ENCODE measurements at places on chromosomes 5 and 9. TPM values are rescaled to one million over a fixed set of nuclear protein-coding genes. Genes with fewer than 3 reads are reported as not detected.

IRGM gene
- 2.2 TPM for total RNA-seq

SPINK5 gene
- total RNA-seq: not detected

- no peak for DNase-seq
- H3K36me3 ChIP-seq: no peaks in the 10 kb centered on the region
- no peak overlapping the region for H3K27ac ChIP-seq
- H3K4me3 ChIP-seq: no peak overlapping the region
- H3K27me3 ChIP-seq: peaks cover 3% of the 10 kb centered on the region
These were observed 70.6 kb upstream of the CCNG1 start for GRCh38 chr5:163366757-163367156.

GRCh38 chr5:66814146-66814991 lies 218.2 kb downstream of the MAST4 start:
- no peak overlapping the region for H3K4me3 ChIP-seq
- no peak overlapping the region for H3K27ac ChIP-seq
- H3K27me3 ChIP-seq: no peaks in the 10 kb centered on the region
- peaks cover 3% of the 10 kb centered on the region for H3K4me1 ChIP-seq
- H3K36me3 ChIP-seq: no peaks in the 10 kb centered on the region

DNA sequence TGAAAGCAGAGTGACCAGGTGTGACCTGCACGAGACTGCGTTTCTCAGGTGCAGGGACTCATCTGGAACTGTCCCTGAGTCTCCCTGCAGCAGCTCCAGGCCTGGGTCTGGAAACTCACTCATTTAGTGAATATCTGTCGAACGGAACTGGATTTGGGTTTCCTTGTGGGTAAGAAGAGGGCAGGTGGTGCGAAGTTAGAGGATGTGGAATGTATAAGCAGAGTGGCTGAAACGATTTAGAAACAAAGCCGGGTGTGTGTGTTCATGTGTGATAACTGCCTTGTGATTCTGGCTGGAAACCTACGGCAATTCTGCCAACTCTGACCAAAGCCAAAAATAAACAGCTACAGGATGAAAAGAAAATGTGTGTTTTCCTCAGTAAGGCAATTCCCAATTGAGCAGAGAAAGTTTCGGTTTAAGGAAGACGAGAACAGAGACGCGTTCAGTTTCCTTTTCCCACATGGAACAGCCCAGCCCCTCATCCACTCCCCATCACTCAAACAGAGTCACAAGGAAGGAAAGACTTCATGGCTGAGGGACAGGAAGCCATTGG lies 130.3 kb downstream of the NSG2 start:
- H3K4me3 ChIP-seq: no peak overlapping the region
- H3K36me3 ChIP-seq: no peaks in the 10 kb centered on the region
- no peak for DNase-seq
- no peaks in the 10 kb centered on the region for H3K4me1 ChIP-seq
- no peaks in the 10 kb centered on the region for H3K27me3 ChIP-seq

SMIM33 gene
- total RNA-seq: 0.08 TPM

GRCh38 chr9:89715881-89716280 lies 111.1 kb downstream of the GADD45G start:
- no peaks in the 10 kb centered on the region for H3K27me3 ChIP-seq
- no peak overlapping the region for H3K27ac ChIP-seq
- H3K4me3 ChIP-seq: no peak overlapping the region
- peaks cover 10% of the 10 kb centered on the region for H3K4me1 ChIP-seq

DNA sequence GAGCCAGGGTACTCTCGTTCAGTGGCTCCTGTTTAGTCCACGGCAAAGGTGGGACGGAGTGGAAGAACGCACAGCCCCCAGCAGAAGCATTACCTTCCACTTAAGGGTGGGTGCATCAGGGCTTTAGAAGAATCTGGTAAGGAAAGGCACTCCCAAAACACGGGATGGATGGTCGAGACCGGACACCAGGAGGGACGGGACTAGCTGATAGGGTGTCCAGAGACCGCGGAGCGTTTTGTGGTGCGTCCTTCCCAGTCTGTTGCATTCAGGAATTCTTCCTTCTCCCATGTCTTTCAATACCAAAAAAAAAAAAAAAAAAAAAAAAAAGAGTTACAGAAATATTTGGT lies 545 bp upstream of the CTSV start:
- DNase-seq: no peak
- peaks cover 15% of the 10 kb centered on the region for H3K4me1 ChIP-seq
- H3K27me3 ChIP-seq: peaks cover 18% of the 10 kb centered on the region
- H3K36me3 ChIP-seq: no peaks in the 10 kb centered on the region

- no peak overlapping the region for H3K4me3 ChIP-seq
- no peak for DNase-seq
- no peaks in the 10 kb centered on the region for H3K36me3 ChIP-seq
- peaks cover 34% of the 10 kb centered on the region for H3K27me3 ChIP-seq
These were observed 3.5 kb downstream of the NRG2 start for GRCh38 chr5:140039561-140039960.

DNA sequence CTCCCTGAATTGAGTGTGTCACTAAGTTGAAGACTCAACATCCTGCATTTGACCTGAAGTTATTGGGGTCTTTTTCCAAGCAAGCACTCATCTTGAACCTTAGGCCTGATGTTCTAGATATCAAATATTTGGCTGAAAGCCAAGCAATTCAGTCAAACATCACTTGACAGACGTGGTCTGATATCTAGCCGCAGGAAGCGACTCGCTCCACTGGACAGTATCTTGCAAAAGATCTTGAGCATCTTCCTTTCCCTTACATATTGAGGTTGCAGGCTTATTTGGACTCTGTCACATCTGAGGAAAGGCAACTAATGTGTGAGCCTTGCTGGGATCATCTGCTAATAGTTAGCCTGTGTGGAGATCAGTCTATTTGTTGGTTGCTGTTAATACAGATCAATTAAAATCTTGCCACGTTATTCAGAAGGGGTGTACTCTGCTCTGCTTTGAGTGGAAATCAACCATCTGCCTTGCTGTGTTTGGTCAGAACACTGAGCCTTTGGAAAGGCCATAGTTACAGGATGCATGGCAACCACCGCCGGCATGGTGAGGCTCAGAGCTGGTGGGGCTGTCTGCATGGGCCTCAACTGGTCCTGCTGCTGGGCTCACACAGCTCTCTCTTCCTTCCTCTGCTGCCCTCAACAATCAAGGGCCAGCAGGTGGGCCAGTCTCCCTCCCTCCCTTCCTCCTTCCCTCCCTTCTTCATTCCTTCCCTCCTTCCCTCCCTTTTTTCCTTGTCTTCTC lies 166.9 kb upstream of the KLF9 start:
- no peaks in the 10 kb centered on the region for H3K36me3 ChIP-seq
- DNase-seq: no peak
- H3K27me3 ChIP-seq: no peaks in the 10 kb centered on the region
- no peak overlapping the region for H3K4me3 ChIP-seq

- no peaks in the 10 kb centered on the region for H3K4me1 ChIP-seq
- H3K4me3 ChIP-seq: no peak overlapping the region
- no peak for DNase-seq
- H3K36me3 ChIP-seq: peaks cover 7% of the 10 kb centered on the region
- no peak overlapping the region for H3K27ac ChIP-seq
These were observed 165.3 kb downstream of the KDM4C start for GRCh38 chr9:6923086-6923485.

- H3K36me3 ChIP-seq: peaks cover 50% of the 10 kb centered on the region
- H3K4me3 ChIP-seq: no peak overlapping the region
- no peaks in the 10 kb centered on the region for H3K27me3 ChIP-seq
- no peak for DNase-seq
- peaks cover 28% of the 10 kb centered on the region for H3K4me1 ChIP-seq
These were observed 9.1 kb downstream of the DIPK1B start for GRCh38 chr9:136721339-136722092.

DNA sequence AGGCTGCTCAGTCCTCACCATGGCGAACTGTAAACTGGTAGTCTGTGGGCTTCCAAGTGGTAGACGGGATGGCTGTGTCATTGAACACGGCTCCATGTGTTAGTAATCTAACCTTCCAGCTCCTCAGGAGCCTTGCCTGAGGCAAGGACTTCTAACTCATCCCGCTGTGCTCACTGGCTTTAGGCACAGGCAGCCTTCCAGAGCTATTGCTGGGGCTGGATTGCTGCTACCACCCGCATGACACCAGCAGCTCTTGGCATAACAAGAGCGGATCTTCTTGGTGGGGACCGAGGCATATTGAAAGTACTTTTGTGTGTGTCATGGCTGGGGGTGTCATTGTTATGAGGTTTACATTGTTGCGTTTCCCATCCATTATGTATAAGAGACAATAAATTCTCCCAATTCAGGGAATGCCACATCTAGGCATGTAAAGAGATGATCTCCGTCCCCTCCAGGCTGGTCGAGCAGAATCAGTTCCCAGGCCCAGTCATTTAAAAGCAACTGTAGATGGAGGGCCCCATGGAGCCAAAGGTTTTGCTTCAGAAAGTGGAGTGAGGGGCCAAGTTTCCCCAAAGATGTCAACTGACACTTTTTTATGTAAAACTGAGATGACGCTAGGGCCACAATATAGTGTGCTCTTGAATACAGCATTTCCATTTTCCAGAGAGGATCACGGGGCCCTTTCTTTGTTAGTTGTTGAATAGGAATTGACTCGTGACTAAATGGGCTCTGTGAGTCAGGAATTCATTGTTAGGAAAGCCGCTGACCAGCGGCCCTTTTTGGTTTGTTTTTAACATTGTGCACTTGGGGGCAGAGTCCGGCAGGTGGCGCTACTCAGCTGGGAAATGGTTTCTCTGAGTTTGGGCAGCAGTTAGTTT lies 759.5 kb downstream of the TAF11L14 start:
- H3K27me3 ChIP-seq: no peaks in the 10 kb centered on the region
- no peak overlapping the region for H3K4me3 ChIP-seq
- no peak overlapping the region for H3K27ac ChIP-seq
- H3K4me1 ChIP-seq: no peaks in the 10 kb centered on the region
- peak; percentile 8 for DNase-seq

SLC1A1 gene
- 0.14 TPM for total RNA-seq

SPATA6L gene
- total RNA-seq: 9.4 TPM

- H3K27me3 ChIP-seq: no peaks in the 10 kb centered on the region
- no peak overlapping the region for H3K4me3 ChIP-seq
- no peaks in the 10 kb centered on the region for H3K4me1 ChIP-seq
- no peak overlapping the region for H3K27ac ChIP-seq
- DNase-seq: no peak
These were observed 28.4 kb downstream of the QRFP start for GRCh38 chr9:130868230-130868629.

KIF3A gene
- total RNA-seq: 10.2 TPM

DNA sequence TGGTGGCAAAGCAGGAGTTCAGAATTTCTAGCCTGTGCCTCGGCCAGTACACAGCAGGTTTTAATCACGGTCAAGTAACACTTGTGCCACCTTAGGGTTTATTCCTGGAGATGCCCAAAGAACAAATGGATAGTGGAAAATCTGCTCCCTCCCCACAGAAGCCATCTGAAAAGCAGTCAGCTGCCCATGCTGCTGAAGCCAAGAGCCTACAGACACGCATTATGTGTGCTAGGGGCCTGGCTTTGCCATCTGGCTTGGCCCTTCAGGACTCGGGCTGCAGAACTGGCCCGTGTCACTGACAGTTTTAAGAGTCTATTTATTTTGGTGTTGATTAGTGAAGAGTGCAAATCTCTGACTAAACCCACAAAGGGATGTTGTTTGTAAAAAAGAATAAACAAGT lies 11.1 kb downstream of the ARSB start:
- no peaks in the 10 kb centered on the region for H3K36me3 ChIP-seq
- H3K4me1 ChIP-seq: no peaks in the 10 kb centered on the region
- H3K4me3 ChIP-seq: no peak overlapping the region
- DNase-seq: no peak
- H3K27ac ChIP-seq: no peak overlapping the region

ZFR gene
- 61.0 TPM for total RNA-seq

DNA sequence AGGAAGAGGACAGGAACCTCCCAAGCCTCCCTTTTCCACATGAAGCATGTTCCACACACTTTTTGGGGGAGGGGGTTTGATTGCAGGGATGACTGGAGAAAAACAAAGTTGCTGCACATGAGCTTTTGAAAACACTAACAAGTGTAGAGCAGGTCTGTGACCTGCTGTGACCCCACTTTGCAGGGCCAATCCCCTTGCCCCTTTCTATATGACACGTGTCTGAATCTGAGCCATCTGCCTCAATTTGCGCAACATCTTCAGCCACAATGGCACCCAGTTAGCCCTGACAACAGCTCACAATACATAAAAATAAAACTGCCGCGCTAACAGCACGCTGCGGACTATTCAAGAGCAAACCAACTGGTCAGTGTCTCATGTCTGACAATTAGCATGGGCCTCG lies 227.8 kb upstream of the TBCA start:
- no peak overlapping the region for H3K27ac ChIP-seq
- no peak overlapping the region for H3K4me3 ChIP-seq
- DNase-seq: no peak
- no peaks in the 10 kb centered on the region for H3K4me1 ChIP-seq
- peaks cover 5% of the 10 kb centered on the region for H3K36me3 ChIP-seq

DNA sequence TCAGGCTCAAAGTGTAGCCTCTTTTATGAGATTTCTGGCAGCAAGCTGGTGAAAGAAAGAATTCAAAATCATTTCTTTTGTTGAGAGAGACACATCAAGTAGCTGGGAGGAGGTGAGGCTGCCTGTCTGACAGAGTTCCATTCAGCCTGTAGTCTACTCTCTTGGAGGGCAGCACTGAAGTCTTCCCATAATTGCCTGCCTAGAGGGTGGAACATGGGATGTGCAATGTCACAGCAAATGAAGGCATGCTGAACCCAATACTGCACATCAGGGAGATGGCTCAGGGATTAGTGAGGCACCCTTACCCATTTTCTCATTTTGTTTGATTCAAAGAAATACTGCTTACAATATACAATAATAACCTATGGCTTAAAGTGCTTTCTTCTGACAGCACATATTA lies 475.7 kb downstream of the TMEM232 start:
- no peaks in the 10 kb centered on the region for H3K27me3 ChIP-seq
- H3K4me3 ChIP-seq: no peak overlapping the region
- H3K36me3 ChIP-seq: no peaks in the 10 kb centered on the region
- H3K27ac ChIP-seq: no peak overlapping the region

GRCh38 chr5:67414712-67415111 lies 218.1 kb upstream of the CD180 start:
- H3K27ac ChIP-seq: no peak overlapping the region
- no peak overlapping the region for H3K4me3 ChIP-seq
- H3K27me3 ChIP-seq: no peaks in the 10 kb centered on the region
- H3K4me1 ChIP-seq: no peaks in the 10 kb centered on the region
- H3K36me3 ChIP-seq: no peaks in the 10 kb centered on the region

- H3K4me3 ChIP-seq: no peak overlapping the region
- H3K36me3 ChIP-seq: peaks cover 39% of the 10 kb centered on the region
- no peaks in the 10 kb centered on the region for H3K4me1 ChIP-seq
- no peak overlapping the region for H3K27ac ChIP-seq
- H3K27me3 ChIP-seq: no peaks in the 10 kb centered on the region
- DNase-seq: peak; percentile 58
These were observed 48.2 kb upstream of the RPL26L1 start for GRCh38 chr5:172910828-172911627.

DIPK1B gene
- not detected for total RNA-seq

Data from CD4-positive, alpha-beta T cell (primary cell).